ENCODE measurements at places on chromosomes 11 and 22.

DNA sequence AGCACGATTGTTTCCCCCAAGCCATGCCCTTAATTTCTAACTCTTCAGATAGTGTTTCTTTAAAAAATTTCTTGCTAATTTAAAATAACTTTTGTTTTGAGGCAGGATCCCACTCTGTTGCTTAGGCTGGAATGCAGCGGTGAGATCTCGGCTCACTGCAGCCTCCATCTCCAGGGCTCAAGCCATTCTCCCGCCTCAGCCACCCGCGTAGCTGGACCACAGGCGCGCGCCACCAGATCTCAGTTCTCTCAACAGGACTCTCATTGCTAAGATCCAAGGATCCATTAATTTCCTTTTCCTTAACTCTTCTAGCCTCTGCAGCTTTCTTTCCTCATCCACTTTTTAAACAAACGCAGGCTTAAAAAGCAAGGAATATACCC, 327 bp upstream of the MED17 start:
- peak; percentile 88 for DNase-seq

- no peak for DNase-seq
Measured at GRCh38 chr11:18366286-18366685, 28.1 kb upstream of the LDHA start.

DNA sequence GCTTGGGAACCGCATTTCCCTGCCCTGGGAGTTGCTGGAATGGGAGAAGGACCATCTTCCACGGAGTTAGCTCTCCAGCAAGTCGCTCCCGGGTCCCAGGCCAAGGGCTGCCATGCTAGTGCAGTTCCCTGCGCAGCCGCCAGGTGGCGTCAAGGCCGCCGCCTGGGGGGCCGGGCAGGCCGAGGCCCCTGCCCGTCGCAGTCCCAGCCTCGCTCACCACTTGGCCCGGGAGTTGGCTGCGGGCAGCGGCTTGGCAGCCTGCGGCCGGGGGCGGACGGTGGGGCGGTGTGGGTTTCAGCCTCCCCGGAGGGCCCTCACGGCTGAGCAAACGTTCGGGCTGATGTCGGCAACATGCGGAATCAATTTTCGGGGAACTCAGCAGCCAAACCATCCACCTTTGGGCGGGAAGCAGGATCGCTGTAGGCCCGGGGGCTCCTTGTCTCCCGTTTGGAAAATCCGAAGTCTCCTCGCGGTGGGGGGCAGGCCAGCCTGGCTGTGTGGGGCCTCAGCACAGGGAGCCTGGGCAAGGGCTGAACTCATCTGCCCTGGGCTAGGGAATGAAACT, 415.1 kb downstream of the SOX6 start:
- no peak for DNase-seq

- no peak for DNase-seq
Measured at GRCh38 chr11:12053606-12054361, 45.4 kb upstream of the DKK3 start.

DNA sequence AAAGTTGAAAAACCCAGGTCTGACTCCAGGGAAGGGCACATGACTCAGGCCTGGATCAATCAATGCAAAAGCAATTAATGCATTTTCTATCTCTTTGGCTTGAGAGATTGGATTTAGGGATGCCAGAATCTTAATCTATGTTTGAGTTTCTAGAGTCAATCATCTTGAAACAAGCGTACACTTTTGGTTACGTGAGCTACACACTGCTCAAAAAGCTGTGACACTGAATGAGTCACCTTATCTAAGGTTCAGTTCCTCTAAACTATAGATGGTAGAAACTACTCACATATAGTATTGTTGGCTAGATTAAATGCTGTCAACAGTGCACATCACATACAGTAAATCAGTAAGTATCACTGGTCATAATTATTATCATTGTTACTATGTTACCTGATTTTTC, 24.2 kb downstream of the MRE11 start:
- DNase-seq: no peak
